ENCODE measurements at places on chromosomes 16 and 17.
A peak's percentile ranks its signal among the peaks of the same experiment; 100 is the strongest.

DNA sequence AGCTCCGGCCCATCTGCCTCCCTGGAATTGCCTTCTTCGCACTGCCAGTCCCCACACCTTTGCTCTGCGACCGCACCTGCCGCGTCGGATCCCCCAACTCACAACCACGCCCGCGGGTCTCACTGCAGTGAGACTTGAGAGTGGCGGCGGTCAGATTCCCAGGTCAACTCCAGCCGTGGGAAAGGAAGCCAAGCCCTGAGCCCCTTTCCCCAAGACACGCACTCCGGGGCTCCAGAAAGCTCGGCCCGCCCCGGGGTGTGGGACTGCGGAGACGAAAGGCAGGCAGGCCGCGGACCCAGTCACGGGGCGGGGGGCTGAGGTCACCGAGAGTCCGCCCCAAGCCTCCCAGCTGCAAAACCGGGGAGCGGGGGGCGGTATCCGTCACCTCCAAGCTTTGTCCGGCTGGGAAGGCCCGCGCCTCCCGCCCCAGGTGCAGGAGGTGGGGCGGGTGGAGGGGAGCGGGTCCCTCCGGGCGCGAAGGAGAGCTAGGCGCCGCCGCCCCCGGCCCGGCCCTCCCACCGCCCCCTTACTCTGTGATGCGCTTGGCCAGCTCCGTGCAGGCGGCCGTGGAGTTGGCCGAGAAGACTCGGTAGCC is 615 bp downstream of the PRPSAP1 start:
- DNase-seq, result peak; percentile 47

DNA sequence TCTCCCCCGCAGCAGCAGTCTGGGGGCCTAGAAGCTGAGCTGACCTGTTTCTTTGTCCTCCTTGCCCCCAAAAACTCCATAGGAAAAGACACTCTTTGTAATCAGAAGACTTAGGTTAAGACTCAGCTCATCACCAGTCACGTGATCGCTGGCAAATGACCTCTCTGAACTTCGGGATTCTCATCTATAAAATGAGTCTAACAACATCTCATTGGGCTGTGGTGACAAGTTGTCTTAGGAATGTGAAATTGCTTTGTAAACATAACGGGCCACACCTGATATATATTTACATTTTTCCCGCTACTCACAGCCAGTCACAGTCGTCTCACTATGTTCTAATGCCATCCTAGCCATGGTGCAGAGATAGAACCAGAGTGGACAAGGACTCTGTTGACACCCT is 86.0 kb upstream of the LHX1 start:
- no peak for DNase-seq

DNA sequence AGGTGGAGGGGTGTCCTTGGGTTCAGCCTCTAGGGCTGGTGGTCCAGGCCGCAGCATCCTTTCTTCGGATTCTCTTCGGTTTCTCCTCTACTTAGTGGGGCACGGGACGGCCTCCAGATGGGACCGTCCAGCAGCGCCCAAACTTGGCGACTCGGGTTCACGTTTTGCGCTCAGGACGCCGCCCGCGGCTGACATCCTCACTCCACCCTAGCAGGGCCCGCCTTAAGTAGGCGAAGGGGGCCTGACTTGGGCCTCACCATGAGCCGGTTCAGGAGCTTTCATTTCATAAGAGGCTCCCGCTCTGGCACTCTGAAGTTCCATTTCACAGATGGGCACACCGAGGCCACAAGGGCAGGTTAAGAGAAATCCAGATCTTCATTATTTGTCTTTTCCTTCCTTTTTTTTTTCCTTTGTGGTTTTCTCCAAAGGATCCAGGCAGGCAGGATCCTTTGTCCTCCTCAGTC is 141.2 kb downstream of the SEC14L1 start:
- peak; percentile 72 for DNase-seq

- no peak for DNase-seq
Measured at GRCh38 chr16:4883501-4883900, 36.2 kb downstream of the UBN1 start.

DNA sequence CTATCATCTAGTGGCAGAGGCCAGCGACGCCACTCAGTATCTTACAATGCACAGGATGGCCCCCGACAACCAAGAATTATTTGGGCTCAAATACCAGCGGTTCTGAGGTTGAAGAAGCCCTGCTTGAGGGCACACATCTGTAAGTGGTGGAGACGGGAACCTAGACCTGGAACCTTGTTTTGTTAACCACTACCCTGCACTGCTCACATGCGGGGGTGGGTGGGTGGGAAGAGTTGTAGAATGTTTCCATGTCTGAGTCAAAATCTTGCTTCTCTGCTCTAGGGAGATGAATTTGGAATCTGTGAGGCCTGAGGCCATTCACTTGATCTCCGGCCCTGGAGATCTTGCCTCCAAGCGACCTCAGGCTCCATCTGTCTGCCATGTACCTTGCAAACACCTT is 44.1 kb downstream of the ABCC1 start:
- DNase-seq, result no peak

DNA sequence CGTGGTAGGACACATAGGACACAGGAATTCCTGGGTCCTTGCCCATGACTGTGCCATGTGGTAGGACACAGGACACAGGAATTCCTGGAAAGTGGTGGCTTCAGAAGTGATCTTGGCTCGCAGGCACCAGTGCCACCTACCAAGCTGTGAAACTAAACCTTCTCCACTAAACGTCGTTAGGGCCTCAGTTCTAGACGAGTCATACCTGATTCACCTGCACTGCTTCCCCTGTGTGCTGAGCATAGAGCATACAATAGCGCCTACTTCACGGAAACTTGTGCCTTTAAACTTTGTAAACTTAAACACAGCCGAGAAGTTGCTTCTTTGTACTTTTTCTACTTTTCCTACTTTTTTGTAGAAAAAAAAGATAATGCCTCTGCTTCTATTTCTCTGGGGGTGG is 4.8 kb downstream of the SOX8 start:
- DNase-seq, result no peak

DNA sequence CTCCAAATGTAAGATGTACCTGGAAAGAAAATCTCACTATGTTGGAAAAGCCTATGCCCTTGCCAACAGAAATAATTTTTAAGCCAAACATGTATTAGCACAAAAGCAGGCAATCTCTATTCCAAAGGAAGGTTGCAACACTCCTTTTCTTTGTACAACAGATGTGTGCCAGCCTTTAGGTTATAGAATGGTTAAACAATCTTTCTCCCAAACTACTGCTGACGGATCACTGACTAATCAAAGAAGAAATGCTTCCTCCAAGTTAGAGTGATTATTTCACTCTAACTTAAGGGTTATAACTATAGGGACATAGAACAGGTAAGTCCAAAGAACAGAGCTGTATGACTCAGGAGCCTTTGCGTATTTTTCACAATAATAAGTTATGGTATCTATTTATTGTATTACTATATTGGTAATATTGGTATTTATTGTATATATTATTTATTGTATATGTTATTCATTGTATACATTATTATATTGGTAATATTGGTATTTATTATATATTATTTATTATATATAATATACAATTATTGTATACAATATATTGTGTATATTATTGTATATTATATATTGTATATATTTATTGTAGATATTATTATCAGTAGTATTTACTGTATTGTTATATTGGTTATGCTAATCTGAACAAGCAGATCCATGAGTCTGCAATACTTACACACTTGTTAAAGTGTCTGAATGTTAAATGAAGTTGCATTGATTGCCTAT is 36.7 kb upstream of the ABCA5 start:
- DNase-seq, result no peak

GRCh38 chr17:34841467-34841866 is 119.8 kb downstream of the CCT6B start:
- DNase-seq, result no peak

DNA sequence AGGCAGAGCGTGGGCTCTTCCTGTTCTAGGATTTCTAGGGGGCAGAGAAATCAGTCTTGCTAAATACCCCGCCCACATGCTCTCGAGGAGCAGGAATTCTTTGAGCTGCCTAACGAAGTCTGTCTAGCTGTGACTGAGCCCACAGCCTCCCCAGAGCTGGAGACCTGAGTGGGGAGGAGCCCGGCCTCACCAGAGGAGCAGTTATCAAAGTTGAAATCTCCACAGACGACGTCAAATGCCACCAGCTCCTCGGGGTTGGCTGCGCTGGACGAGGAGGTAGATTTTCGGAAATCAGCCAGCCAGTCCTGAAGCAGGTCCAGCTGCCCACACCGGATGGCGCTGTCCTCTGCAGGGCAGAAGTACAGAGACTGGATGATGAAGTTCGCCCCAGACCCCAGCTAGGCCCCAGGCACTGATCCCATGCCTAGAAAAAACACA is 53.8 kb downstream of the PRMT7 start:
- DNase-seq, result no peak

- peak; percentile 65 for DNase-seq
Measured at GRCh38 chr17:70434536-70435490, 265.5 kb downstream of the KCNJ2 start.

GRCh38 chr17:39973496-39973895 is 7.1 kb upstream of the PSMD3 start:
- no peak for DNase-seq

- peak; percentile 27 for DNase-seq
Measured at GRCh38 chr16:77191259-77191969, 424 bp downstream of the MON1B start.

- no peak for DNase-seq
Measured at GRCh38 chr16:58333985-58334384, 39.2 kb upstream of the PRSS54 start.

DNA sequence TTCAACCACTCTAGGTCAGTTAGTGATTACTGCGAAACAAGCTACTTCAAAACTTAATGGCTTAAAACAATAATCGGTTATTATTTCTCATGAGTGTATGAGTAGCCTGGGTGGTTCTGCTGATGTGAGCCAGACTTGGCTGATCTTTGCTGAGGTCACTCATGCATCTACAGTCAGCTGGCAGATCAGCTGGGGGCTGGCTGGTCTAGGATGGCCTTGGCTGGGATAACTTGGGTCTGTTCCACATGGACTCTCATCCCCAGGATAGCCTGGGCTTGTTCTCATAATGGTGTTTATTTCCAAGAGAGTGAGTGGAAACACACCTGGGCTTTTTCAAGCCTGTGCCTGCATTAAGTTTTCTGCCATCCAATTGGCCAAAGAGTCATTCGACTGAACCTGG is 13.0 kb downstream of the CCDC182 start:
- no peak for DNase-seq

DNA sequence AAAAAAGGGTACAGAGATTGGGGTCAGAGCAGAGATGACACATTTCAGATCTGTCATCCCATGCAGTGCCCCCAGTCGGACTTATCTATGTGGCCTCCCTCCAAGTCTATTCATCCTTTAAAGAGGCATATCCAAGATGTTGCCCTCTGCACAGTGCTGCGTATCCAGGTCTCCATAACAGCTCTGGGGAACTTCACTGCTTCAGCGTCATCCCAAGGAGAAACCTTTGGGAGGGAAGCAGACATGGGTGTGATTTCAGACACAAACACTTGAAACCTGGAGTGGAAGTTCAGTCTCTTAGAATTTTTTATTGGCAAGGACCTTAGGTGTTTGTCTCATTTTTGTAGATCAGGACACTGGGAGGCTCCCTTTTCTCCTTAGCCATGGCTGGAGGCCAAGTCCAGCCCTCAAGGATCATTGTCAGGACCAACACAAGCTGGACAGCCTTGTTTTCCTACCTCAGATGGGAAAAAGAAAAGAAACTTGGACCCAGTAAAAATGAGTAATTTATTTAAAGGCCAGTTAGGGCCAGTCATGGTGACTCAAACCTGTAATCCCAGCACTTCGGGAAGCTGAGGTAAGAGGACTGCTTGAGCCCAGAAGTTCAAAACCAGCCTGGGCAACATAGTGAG is 23.9 kb upstream of the NLK start:
- DNase-seq, result no peak

DNA sequence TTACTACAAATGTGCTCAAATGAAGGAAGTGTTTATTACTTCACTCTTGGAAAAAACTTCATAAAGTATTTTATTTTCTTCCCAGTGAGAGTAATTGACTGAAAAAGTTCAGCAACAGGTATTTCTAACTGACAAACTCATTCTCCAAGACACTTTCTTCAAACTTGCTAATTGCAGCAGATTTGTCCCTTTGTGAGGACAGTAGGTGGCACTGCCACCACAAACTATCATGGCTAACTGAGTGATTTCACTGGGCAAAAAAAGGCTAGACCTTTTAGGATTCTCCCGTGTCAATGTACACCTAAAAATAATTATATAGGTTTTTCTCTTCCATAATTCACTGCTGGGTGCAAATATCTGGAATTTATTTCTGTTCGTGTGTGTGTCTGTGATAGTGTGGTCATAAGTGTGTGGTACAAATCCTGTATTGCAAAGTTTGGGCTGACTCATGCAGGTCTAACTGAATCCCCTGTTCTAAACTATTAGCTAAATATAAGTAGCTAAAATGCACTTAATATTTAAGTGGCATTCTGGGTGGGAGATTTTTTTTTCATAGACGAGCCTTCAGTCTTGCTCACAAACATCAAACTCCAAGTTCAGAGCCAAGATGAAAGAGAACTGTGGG is 3.9 kb downstream of the HS3ST3A1 start:
- DNase-seq, result peak; percentile 14

GRCh38 chr17:17590883-17591354 is 589 bp downstream of the PEMT start:
- no peak for DNase-seq

DNA sequence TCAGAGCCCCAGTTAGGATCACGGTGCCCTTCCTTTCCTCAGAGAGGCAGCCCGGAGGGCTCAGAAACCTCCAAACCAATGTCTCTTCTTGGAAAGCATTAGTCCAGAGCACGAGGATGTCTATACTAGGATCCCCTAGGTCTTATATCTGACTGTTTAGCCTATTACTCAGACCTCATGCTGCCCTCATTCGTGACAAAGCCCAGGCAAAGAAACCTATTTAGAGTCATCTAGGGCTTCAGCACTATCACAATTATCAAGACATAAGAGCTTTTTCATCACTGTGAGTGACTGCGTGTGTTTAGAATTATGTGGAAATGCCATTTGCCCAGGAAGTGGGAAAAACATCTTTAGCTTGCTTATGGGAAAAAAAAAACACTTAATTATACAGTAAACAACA is 159.8 kb upstream of the NOL11 start:
- DNase-seq, result no peak

DNA sequence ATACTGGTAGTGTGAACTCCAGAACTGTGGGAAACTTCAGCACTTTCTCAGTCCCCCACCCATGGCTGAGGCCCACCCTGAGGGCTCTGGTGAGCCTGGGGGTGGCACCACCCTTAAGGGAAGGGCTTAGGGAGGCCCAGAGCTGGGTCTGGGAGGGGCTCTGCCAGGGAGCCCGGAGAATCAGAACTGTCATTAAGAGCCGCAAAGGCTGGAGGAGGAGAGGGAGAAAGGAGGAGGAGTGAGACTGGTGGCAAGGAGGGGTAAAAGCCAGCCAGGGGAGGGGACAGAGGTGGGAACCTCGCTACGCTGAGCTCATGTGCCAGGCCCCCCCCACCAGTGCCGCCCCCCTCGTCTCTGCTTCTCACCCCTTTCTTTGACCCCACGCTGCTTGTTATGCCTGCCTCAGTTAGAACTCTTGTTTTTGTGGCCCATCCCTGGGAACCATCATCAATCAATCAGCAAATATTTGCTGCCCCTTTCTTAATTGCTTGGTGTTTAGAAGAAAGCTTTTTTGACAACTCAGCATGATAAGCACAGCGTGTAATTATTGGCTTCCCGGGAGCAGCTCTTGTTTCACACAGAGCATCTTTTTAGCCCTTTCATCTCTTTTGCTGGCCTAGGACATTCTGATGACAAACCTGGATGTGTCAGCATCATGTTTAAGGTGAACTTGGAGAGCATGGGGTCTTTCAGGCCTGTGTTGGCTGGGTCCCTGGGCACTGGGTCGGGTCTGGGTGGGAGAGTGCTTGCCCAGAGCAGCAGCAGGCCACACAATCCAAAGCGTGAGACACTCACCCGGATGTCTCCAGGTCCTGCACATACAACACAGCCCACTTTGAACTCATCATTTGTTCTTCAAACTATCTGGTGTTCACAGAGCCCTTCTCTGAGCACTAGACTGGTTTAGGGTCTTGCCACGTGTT is 77.7 kb downstream of the NETO2 start:
- DNase-seq, result no peak

Data from transverse colon (tissue), 4 donors.